ENCODE measurements at places on chromosomes 1 and 21. TPM values are rescaled to one million over a fixed set of nuclear protein-coding genes. Genes with fewer than 3 reads are reported as not detected.

DNA sequence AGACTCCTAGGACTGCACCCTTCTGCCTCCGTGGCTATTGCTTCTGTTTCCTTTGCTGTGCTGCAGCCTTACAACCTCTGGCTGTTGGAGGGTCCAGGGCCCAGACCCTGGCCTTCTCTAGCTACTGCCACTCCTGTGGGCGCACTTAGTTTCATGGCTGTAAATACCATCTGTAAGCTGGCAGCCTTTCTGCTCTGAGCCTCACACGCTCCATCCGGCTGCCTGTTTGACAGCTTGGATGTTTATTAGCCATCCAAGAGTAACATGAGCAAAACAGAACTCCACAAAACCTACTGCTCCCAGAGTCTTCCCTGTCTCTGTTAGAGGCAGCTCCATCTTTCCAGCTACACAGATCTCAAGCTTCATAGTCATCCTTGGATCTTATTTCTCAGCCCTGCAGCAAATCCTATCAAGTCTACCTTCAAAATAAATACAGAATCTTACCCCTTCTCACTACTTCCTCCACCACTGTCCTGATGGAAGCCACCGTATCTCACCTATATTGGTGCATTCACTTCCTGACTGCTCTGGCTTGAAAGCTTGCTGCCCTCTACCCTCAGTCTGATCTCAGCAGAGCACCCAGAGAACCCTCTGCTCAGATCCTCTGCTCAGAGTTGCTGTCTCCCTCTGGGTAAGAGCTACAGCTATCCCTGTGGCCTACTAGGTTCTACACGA, 19.1 kb downstream of the SLC25A33 start:
- no peak for DNase-seq

DNA sequence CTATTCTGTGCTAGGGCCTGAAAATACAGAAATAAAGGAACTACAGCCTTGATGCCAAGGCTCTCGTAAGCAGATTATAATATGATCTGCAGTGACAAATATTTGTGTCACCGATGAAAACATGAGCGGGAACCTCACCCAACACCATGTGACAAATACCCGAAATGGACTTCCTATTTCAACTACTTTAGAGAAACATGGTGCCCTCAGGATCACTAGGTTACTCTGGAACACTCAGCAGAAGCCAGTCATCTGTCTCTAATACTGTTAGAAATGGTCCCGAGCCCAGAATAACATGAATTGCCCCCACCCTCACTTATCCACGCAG, 463 bp upstream of the VAMP3 start:
- no peak for DNase-seq

GRCh38 chr1:18927654-18928272, 25.4 kb upstream of the ALDH4A1 start:
- DNase-seq: peak; percentile 55

- no peak for DNase-seq
These were observed 178.7 kb downstream of the TNR start for GRCh38 chr1:175564723-175565122.

GRCh38 chr1:118902711-118903191, 85.4 kb downstream of the TBX15 start:
- no peak for DNase-seq

DNA sequence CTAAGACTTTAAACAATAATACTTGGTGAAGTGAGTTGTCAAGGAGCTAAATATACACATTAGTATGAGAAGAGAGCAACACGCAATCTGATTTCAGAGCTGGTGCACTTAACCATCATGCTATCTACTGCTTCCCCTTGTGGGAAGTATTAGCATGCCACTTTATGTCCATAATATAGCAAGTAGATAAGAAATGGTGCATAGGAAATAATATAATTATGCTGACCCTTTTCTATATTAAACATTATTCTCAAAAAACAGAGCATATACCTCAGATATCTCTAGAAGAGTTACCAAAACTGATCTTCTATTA, 63.4 kb downstream of the MAGI3 start:
- DNase-seq: no peak

- DNase-seq: no peak
These were observed 393.1 kb downstream of the CAMTA1 start for GRCh38 chr1:7178336-7178735.

DNA sequence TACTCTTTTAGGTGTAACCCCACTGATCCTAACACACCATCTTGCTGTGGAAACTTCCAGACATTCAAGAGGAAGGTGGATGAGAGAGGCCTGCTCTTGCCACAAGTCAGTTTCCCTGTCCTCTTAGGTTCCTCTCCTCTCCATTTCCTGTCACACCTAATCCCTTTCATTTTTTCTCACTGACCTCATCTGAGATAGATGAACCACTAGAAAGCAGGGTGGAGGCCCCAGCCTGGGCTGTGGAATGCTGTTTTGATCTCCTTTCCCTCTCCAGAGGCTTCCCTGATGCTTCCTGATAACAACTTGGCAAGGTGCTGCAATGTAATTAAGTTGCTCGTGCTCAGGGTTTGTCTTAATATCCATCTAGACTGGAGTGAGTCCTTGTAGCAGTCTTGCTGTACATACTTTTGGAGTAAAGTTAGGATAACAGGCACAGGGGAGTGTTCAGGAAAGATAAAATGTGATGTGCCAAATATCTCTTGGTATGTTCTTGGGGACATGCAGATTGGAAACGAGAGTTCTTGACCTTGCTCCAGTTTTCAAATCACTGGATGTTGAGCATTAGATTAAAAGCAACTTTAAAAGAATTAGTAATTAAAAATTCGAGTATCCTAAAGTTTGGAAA, 11.2 kb downstream of the LRRC42 start:
- peak; percentile 38 for DNase-seq

GRCh38 chr1:202959276-202959620, 1.1 kb upstream of the ADIPOR1 start:
- DNase-seq: no peak

DNA sequence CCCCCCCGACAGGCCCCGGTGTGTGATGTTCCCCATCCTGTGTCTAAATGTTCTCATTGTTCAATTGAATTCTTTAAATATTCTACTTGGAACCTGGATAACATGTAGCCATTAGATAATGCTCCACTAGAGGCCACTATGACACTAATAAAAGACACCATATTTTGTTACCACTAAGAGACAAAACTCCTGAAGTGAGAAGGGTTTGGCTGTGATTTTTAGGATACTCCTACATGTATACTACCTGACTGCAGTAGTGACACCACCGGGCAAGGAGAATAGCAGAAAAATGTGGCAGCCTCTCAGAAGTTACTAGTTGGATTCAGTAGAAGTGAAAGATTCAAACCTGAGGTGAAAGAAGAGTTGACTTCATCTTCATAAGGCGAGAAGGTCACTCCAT, 36.0 kb downstream of the F5 start:
- peak; percentile 71 for DNase-seq

DNA sequence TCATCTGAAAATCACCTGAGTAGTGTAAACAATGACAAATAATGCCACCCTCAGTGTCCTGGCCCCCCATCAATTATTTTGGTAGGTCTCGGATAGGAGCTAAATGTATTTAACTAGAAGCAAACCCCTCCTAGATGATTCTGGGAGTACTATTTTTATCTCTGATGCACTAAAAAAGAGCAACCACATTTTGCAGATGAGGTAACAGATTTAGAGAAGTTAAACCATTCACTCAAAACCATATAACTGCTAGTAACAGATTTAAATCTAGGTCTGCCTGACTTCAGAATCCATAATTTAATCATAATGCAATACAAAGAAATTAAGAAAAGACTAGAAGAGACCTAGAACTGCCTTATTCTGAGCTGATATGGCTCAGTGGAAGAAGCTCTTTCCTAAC, 17.3 kb upstream of the PTCH2 start:
- DNase-seq: no peak

- DNase-seq: no peak
These were observed 33.1 kb upstream of the GOLT1A start for GRCh38 chr1:204246876-204247275.

GRCh38 chr1:235516862-235517446, 12.7 kb upstream of the B3GALNT2 start:
- no peak for DNase-seq

DNA sequence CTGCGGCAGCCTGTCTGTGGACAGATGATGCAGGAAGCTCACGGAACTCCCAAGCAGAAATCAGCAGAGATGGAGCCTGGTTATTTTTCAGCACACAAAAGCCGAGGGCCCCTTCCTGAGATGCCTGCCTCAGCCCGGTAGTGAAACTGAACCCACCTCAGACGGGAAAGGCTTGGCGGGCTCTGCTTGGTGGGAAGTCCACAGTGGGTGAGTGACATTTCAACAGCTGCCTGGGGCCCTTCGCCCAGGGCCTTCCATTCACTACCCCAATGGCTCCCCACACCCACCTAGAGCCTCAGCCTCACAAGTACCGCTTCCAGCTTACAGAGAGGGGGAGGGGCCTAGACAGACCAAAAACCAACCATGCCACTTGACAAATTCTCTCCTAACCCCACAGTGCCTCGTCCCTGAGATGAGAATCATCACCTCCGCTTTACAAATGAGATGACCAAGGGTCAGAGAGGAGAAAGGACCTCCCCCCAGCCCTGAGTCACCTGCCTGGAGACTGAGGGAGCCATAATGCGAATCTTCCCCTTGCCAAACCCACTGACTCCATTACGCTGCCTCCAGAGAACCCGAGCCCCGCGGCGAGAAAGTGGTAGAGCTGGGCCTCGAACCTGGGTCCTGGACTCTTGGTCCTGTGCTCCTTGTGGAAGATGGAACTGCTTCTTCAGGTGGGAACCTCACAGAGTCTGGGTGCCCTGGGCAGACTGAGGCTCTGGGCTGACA, 3.4 kb upstream of the ECE1 start:
- DNase-seq: no peak

DNA sequence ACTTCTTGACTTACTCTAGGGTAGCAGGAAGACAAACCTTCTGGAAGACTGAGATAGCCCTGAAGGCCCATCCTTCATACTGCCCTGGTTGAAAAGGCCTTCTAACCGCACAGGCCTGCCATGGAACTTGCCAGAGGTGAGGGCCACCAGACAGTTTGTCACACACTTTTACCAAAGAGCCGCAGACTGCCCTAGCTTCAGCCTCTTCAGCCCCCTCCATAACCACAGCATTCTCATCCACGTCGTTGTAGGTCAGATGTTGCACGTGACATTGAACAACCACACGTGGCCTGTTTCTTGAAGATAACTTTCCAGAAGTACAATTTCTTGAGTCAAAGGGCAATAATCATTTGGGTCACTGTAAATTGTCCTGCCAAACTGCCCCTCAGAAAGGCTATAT, 18.9 kb downstream of the ZNF362 start:
- no peak for DNase-seq

DNA sequence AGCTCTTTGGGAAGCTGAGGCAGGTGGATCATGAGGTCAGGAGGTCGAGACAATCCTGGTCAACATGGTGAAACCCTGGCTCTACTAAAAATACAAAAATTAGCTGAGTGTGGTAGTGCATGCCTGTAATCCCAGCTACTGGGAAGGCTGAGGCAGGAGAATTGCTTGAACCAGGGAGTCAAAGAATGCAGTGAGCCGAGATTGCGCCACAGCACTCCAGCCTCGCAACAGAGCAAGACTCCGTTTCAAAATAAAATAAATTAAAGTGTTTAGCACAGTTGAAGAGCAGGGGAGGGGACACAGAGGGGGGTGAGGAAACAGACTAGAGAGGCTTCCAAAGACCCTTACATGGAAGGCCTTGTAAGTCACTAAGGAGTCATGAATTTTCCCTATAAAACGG, 131.2 kb upstream of the SPATA6 start:
- DNase-seq: no peak

- DNase-seq: no peak
These were observed 20.3 kb upstream of the CXADR start for GRCh38 chr21:17492415-17493168.

- DNase-seq: no peak
These were observed 185.4 kb downstream of the LYPLAL1 start for GRCh38 chr1:219359126-219359525.

The RGS1 gene
- not detected for total RNA-seq

The S1PR1 gene
- 394 TPM for total RNA-seq

The DENND2D gene
- total RNA-seq: 2.6 TPM

The C1orf226 gene
- 1.1 TPM for total RNA-seq

The CD101 gene
- 0.17 TPM for total RNA-seq
